ENCODE measurements at places on chromosomes 1 and 21. TPM values are rescaled to one million over a fixed set of nuclear protein-coding genes. Genes with fewer than 3 reads are reported as not detected.

LMOD1 gene
- total RNA-seq: 0.37 TPM

CTH gene
- 18.6 TPM for total RNA-seq

TCHHL1 gene
- not detected for total RNA-seq

DNA sequence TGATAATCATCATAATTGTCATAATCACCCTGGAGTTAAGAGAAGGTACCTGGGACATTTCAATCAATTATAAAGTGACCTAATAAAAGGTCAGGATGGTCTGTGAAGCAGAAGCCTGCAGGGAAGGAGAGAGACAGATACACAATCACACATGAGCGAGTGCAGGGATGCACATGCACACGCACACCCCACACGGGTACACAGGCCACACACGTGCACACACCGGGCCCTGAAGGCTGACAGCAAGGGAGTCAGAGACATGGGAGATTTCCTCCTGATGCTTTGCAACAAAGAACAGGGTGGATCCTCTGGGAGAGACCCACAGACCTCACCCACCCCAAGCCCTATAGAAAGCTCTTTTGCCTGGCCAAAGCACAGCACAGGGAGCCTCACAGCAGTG is 82.3 kb upstream of the ZC3H12A start:
- peaks cover 79% of the 10 kb centered on the region for H3K4me1 ChIP-seq
- peak; percentile 49 for DNase-seq
- H3K36me3 ChIP-seq: no peaks in the 10 kb centered on the region
- peak overlapping the region; percentile 19 for H3K4me3 ChIP-seq

- no peaks in the 10 kb centered on the region for H3K4me1 ChIP-seq
- peaks cover 18% of the 10 kb centered on the region for H3K27me3 ChIP-seq
- no peak overlapping the region for H3K27ac ChIP-seq
- DNase-seq: no peak
Observed at GRCh38 chr1:2603521-2604155, 17.1 kb downstream of the PRXL2B start.

GRCh38 chr1:54843449-54843848 is 42.3 kb upstream of the TTC22 start:
- no peaks in the 10 kb centered on the region for H3K4me1 ChIP-seq
- no peaks in the 10 kb centered on the region for H3K27me3 ChIP-seq
- H3K4me3 ChIP-seq: no peak overlapping the region
- H3K27ac ChIP-seq: no peak overlapping the region
- no peak for DNase-seq

GRCh38 chr1:184791550-184791900 is 36.9 kb upstream of the EDEM3 start:
- H3K4me1 ChIP-seq: no peaks in the 10 kb centered on the region
- no peaks in the 10 kb centered on the region for H3K36me3 ChIP-seq
- H3K27ac ChIP-seq: no peak overlapping the region

GRCh38 chr1:152728986-152729385 is 21.0 kb downstream of the LCE4A start:
- no peaks in the 10 kb centered on the region for H3K27me3 ChIP-seq
- no peak for DNase-seq
- no peak overlapping the region for H3K4me3 ChIP-seq
- H3K4me1 ChIP-seq: no peaks in the 10 kb centered on the region
- no peaks in the 10 kb centered on the region for H3K36me3 ChIP-seq

DNA sequence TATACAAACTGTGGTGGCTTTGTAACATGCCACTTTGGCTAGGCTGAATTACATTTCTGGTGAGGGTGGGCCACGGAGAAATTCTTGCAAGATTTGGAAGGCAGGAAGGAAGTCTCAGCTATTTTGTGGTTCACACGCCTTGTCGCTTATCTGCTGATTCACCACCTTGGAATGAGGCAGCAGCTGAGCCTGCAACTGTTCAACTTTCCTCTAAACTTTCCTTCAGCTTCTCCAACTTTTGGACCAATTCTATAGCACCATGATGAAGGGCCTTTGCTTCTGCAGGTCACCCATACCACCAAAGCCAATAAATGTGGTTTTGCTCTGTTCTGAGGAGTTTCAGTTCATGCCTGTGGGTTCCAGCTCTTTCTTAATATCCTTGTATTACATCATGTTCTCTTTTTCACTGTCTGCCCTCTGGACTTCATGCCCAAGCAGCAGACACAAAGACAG is 337.6 kb upstream of the SNX7 start:
- H3K27ac ChIP-seq: no peak overlapping the region
- no peaks in the 10 kb centered on the region for H3K36me3 ChIP-seq
- no peaks in the 10 kb centered on the region for H3K27me3 ChIP-seq
- no peak for DNase-seq
- no peaks in the 10 kb centered on the region for H3K4me1 ChIP-seq

- H3K27me3 ChIP-seq: no peaks in the 10 kb centered on the region
- no peaks in the 10 kb centered on the region for H3K4me1 ChIP-seq
- no peak overlapping the region for H3K4me3 ChIP-seq
- no peak overlapping the region for H3K27ac ChIP-seq
- DNase-seq: no peak
Observed at GRCh38 chr1:81559662-81560350, 240.9 kb upstream of the ADGRL2 start.

DNA sequence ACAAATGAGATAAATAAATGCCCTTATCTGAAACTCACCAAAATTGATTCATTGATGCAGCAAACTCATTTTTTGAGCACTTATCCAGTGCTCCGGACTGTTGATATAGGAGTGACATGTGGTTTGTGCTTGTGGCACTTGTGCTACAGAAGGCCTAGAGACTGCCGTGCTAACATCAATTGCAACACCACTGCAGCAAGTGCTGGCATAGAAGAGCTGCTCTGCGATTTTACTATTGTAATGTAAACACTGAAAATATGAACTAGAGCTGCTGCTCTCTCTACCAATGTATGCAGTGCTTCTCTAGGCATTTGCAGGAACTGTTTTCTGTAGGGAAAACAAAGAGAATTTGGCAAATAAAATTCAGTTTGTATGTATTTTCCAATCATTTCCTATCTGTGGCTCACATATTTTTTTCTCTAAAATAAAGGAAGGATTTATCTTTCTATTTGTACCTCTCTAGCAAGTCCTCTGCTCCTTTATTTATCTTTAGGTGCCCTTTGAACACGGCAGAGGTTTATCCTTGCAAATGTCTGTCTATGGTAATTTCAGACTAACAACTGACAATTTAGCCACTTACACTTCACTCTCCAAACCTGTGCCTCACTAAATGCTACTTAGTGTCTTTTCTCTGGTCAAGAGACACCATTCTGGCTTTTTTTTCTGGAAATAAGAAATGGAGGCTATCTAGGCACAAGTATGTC is 409.5 kb upstream of the ADGRL2 start:
- H3K4me1 ChIP-seq: peaks cover 5% of the 10 kb centered on the region
- no peaks in the 10 kb centered on the region for H3K27me3 ChIP-seq
- H3K4me3 ChIP-seq: no peak overlapping the region
- no peaks in the 10 kb centered on the region for H3K36me3 ChIP-seq

GRCh38 chr1:46187106-46187869 is 10.9 kb downstream of the POMGNT1 start:
- H3K36me3 ChIP-seq: no peaks in the 10 kb centered on the region
- no peak for DNase-seq
- H3K4me3 ChIP-seq: no peak overlapping the region
- no peaks in the 10 kb centered on the region for H3K4me1 ChIP-seq

DNA sequence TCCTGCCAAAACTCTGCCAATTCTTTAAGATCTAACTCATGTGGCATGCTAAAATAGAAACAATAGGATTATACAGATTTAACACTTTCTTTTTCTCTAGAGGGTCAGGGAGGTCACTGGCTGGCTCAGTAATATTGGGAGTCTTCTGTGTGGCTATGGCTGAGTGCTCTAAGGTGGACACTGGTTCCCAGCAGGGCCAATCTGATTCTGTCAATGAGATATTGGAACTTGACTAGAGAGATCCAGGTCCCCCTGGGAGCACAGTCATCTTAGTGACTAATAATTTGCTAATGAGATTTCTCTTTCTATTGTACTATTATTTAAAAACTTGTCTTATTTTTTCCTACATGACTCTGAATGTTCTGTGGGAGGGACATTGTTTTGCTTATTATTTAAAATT is 69.1 kb upstream of the ZP4 start:
- peaks cover 26% of the 10 kb centered on the region for H3K4me1 ChIP-seq
- H3K27ac ChIP-seq: no peak overlapping the region

- no peaks in the 10 kb centered on the region for H3K4me1 ChIP-seq
- H3K27me3 ChIP-seq: no peaks in the 10 kb centered on the region
- no peaks in the 10 kb centered on the region for H3K36me3 ChIP-seq
- no peak overlapping the region for H3K27ac ChIP-seq
Observed at GRCh38 chr1:55337801-55338447, 122.8 kb upstream of the USP24 start.

DNA sequence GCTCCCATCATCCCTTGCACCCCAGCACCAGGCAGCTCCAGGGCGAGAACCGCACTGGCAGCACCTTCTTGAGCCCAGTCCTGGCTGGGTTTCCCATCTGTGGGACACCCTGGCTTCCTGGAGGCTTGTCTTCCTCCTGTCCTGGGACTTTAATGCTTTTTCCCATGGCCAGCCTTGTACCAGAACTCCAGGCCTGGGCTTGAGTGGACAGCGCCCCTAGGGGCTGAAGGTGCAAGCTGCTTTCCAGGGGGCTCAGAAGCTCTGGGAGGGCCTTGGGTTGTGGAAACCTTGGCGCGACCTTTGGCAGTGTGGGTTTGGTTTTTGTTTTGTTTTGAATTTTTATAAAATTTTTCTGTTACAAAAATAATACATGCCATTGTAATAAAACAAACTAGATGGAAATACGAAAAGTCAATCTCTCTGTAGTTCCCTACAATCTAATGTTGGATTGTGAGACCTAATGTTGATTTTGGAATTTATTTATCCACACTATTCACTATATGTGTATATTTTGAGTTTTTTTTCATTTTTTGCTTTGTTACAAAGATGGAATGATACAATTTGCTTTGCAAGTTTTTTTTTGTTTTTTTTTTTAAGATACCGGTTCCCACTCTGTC is 33.8 kb upstream of the RPL11 start:
- DNase-seq: peak; percentile 86
- H3K27me3 ChIP-seq: no peaks in the 10 kb centered on the region
- H3K36me3 ChIP-seq: no peaks in the 10 kb centered on the region
- H3K4me1 ChIP-seq: no peaks in the 10 kb centered on the region

DNA sequence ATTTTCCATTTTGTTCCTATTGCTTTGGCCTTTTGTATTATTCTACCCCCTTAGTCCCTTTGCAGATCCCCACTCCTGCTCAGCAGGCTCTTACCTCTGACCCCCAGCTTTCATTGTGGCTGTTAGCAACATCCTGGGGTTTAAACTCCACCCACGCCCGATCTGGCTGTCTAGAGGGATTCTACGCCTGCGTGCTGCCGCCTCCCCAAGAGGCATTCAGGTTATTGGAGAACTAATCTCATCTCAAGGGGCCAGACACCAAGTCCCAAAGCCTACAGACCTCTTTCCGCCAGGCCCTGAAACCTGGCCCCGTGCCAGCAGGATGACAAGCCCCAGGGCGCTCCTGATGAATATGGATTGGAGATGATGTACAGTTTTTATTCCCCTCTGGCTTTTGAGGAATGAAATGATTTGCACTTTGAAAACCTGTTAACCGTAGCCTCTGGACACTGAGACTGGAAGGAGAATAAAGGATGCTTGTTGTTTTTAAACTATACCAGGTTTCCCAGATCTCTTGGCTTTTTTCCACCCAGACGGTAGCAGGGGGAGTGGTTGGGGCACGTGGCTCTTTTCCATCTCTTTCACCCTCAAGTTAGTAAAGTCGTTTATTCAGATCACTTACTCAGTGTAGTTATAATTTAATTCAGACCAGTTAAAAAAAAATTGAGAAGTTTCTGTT is 14.5 kb upstream of the IKBKE start:
- no peaks in the 10 kb centered on the region for H3K27me3 ChIP-seq
- H3K36me3 ChIP-seq: peaks cover 3% of the 10 kb centered on the region
- H3K27ac ChIP-seq: peak overlapping the region; percentile 47
- H3K4me1 ChIP-seq: peaks cover 30% of the 10 kb centered on the region
- DNase-seq: peak; percentile 80

DNA sequence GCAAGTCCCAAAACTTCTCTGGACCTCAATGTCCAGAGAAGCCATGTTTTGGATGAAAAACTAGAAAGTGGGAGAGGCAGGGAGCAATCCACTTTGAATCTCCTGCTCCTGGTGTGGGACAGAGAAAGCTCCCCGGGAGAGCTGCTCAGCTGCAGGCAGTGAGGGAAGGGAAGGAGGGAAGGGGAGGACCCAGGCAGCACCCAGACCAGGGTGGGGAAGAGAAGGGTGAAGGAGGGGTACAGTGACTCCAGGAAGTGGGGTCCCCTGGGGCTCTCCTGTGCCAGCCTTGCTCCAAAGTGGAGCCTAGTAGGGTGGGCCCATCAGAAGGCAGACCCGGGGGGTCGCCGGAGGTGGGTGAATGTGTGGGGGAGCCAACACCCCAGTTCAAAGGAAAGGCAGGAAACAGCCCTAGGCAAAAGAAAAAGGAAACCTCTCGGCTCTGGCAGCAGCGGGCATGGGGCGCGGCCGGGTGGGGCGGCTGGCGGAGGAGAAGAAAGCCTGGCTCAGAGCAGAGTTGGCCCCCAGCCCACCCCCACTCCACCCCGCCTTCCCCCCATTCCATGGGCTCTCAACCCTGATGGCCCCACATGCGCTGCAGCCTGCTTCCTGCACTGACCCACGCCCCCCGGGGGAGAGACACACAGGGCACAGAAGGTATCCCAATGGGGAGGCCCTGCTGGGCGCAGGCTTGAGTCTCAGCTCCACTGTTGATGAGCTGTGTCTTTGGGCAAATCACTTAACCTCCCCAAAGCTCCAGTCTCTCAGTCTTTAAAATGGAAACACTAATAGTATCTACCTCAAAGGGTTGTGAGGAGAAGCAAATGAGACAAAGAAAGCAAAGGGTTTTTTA is 5.7 kb downstream of the LGR6 start:
- no peak overlapping the region for H3K4me3 ChIP-seq
- DNase-seq: no peak
- H3K27me3 ChIP-seq: peaks cover 26% of the 10 kb centered on the region
- no peaks in the 10 kb centered on the region for H3K36me3 ChIP-seq
- H3K27ac ChIP-seq: no peak overlapping the region
- peaks cover 12% of the 10 kb centered on the region for H3K4me1 ChIP-seq
